NCI-H2171 (cell line): ENCODE measurements at places on chromosomes 1 and 21.

DNA sequence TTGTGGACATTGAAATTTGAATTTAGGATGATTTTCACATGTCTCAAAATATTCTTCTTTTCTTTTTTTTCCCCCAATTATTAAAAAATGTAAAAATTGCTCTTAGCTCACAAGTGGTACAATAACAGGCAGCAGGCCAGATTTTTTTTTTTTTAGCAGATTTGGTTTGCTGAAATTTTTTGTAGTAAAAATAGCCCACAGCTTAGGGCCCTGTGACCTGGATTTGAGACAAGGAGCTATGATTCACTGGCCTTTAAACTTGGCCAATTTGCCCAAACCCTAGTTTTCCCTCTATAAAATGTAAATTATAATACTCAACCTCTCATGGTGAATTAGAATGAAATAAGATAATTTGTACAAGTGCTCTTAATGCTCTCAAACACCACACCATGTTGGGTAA is 253.8 kb downstream of the DYRK1A start:
- no peak for DNase-seq

GRCh38 chr1:107669996-107670395 is 295.0 kb downstream of the VAV3 start:
- DNase-seq, result peak; percentile 18

- DNase-seq, result no peak
Measured at GRCh38 chr1:15764269-15764764, 5.7 kb downstream of the FBLIM1 start.

- DNase-seq, result no peak
Measured at GRCh38 chr1:189939967-189940366, 537.7 kb downstream of the BRINP3 start.

DNA sequence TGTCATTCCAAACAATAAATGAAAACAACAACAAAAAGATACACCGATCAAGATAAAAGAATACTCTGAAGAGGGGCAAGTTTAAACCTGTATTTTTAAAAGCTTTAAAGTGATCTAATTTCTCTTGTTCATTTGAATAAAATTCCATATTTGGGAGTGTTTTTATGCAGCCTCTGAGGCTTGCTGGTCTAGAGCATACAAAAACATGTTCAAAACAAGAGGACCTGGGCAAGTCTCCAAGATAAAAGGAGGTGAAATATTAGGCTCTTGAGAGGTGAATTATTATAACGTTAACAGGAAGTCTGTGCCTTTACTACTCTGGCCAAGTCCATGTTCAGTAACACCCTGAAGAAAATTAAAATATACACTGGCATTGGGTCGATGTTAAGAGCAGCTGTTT is 20.1 kb downstream of the URB1 start:
- DNase-seq, result peak; percentile 9

DNA sequence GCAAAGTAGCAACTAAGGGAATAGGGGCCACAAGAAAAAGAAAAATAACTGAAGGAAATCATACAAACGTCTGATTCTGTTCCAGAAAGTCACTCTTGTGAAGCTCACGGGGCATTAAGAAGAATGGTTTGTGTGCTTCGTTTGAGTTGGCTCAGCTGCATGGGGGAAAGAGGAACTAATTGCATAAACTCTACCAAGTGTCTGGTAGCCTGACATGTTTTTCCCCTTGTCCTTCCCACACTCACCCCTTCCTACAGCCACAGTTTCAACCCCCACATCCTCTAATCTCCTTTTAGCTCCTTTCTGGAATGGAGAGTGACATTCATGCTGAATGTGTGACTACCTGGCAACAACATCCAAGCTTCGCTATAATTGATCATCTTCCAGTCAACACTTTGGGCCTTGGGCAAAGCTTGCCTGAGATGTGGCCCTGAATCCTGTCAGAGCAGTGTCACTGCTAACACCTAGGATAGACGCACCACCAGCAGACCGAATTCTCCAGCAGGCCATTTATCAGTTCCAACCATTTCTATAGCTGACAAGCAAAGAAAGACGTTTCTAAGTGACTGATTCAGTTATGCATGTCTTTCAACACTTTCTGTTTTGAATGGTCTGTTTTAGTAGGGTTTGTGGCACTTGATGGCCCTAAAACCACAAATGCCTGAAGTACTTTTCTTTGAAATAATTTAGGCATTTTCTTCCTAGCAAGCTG is 439.6 kb downstream of the TTLL7 start:
- DNase-seq, result no peak

DNA sequence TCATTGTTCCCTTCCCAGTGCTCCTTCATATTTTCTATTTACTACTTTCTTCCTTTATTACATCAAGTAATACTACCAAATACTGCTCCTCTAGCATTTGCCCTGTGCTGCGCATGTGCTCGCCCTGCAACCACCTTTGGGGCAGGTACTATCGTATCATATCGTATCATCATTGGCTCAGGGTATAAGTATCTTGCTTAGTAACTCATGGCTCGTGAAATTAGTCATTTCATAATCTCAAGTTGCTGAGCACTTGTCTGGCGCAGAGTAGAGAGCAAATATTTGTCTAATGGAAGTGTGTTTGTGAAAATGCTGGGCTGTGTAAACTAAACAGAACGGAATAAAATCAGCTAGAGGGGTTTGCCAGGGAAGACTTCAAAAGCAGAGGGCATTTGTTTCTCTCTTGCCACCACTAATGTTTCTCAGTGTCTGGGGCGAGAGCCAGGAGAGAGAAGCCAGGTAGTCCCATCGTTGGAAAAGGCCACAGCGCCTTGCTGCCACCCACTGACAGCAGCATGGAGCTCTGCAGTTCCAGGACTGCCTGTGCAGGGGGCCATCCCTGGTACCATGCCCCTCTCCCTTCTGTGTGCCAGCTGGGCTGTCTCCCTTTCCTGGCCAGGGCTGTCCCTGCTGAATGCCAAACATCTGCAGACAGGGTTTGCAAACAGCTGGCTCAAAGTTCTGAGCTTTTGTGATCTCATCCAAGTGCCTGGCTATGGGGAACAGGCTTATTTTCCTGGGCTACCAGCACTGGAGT is 20.0 kb upstream of the CPT2 start:
- no peak for DNase-seq

GRCh38 chr1:87135329-87135712 is 193.4 kb upstream of the LMO4 start:
- DNase-seq, result no peak

- DNase-seq, result no peak
Measured at GRCh38 chr1:2136386-2137235, 58.0 kb downstream of the FAAP20 start.

- no peak for DNase-seq
Measured at GRCh38 chr1:9539829-9540550, 725 bp downstream of the SLC25A33 start.

DNA sequence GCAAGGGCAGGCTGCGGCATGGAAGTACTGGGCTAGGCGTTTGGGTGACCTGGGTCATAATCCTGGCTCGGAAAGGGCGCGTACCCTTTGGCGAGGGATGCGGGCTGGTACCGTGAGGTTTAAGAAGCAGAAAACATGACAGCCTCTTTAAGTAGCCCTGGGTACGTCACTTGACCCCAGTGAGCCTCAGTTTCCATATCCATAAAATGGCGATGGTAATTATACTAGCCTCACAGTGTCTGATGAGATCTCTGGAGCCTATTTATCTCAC is 700 bp downstream of the PIGV start:
- no peak for DNase-seq
